ENCODE measurements at places on chromosomes 11 and 22. TPM values are rescaled to one million over a fixed set of nuclear protein-coding genes. Genes with fewer than 3 reads are reported as not detected.

Gene MS4A13
- not detected for total RNA-seq

DNA sequence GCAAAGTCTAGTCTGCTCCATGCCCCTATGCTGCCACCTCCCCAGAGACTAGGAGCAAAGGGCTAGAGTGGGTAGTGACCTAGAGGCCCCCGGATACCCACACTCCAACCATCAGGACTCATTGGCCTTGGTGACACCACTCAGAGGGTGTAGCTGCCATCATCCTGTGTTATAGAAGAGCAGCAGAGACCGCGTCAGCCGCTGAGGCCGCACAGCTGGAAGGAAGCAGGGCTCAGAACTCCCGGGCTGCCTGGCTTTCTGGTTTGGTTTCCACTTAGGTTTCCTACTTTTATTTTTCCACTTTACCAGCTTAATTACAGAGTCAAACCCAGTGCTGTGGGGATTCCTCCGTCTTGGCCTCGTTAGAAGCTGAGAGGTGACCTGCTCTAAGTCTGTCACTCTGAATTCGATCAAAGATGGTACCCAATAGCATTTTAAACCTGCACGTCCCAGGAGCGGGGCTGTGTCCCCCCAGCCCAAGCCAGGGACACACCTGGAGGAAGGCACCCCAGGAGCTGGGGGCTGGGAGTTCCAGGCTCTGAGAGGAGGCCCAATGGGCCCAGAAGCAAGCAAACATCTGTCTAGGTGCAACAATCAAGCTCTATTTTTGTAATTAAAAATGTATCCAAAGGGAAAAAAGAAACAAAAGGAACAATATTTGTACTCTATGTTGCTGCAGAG lies 2.1 kb upstream of the CDKN1C start:
- DNase-seq = no peak

DNA sequence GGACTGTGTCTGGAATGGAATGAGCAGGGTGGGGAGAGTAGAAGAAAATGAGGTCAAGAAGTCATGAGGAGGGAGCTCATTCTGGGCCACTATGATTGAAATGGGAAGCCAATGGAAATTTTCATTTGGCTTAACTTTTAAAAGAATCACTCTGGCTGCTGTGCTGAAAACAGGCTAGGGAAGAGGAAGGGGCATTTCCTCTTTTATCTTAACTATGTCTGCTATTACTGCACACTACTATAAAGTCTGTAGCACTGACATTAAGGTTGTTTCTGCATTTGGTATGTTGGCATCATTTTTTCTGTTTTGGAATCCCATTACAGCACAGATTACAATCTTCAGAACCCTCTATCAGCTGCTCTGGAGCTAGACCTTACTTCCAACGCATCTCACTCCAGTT lies 8.2 kb downstream of the PATL1 start:
- no peak for DNase-seq

- DNase-seq = no peak
These were observed 8.9 kb downstream of the IL18BP start for GRCh38 chr11:72007587-72007986.

Gene KDM4D
- 0.89 TPM for total RNA-seq

- DNase-seq = no peak
These were observed 12.3 kb upstream of the ALX4 start for GRCh38 chr11:44322243-44322642.

Gene KCNK7
- total RNA-seq = 0.31 TPM

DNA sequence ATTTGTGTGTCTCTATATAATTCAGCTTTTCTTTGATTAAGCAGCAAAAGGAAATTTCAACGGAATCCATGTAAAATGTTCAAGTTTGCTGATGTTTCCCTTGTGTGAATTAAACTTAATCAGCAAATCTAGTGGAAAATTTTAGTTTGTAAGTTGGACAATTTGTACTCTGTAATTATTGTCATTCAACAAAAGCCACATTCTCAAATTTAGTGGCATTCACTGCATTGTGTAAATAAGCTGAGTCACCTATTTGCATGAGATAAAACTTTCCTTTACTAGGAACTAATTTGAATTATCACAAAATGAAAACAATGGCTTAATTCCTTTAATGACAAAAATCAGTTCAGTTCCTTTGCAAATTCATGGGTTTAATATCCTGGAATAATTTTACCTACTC lies 784.2 kb upstream of the CCDC179 start:
- DNase-seq = no peak

Gene CBLIF
- not detected for total RNA-seq

DNA sequence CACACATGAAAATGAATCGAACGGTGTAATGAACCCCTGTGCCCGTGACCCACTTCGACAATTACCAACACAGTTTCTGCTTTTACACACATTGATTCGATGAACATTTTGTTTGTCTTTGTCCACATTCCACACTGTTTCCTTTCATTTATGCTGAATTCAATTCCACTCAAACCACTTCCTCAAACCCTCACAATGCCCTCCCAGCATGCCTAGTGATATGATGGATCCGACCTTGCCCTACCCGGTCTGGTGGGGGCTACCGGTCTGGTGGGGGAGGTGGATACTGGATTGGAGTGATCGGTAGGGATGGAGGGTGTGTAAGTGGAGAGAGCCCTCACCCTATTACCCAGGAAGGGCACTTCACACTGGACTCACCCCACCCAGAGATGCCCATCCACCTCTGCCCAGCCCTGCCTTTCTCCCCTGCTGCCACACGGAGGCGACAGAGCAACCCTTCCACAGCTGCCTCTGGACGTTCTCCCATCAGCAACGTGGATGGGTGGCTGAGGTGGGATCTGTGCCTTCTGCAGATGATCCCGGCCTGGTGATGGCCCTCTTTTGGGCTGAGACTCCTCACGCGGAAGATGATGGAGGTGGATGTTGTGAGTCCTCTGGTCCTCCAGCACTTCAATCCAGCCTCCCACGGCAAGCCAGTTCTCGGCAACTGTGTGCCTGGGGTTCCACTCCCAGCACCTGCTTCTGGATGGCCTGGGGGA lies 33.0 kb upstream of the P2RY2 start:
- peak; percentile 78 for DNase-seq

Gene OR4D10
- total RNA-seq = not detected

GRCh38 chr11:132639986-132640385 lies 892.3 kb downstream of the OPCML start:
- no peak for DNase-seq

Gene OR8D4
- total RNA-seq = not detected

DNA sequence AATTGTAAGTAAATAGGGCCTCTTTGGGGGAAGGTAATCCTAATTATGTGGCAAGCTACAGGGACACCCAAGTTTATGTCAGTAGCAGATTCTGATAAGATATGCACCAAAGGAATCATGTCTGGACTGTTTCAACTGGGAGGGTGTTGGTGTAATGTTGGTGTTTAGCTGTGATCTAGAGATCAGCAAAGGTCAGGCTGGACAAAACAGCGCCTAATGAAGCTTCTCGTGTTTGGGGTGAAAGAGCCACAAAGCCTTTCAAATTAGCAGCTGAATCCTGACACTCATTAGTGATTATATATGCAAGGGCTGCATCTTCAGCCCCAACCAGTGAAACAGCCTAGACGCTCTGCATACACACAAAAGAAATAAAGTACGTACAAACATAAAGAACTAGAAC lies 106.3 kb downstream of the MPPED2 start:
- no peak for DNase-seq

Gene OR2AG1
- not detected for total RNA-seq

Gene SLC16A8
- total RNA-seq = not detected

- DNase-seq = no peak
These were observed 55.1 kb downstream of the NOX4 start for GRCh38 chr11:89436071-89436470.

Gene MPZL3
- total RNA-seq = 1.1 TPM

Gene CCT8L2
- not detected for total RNA-seq

Gene GGTLC2
- not detected for total RNA-seq

GRCh38 chr22:20957102-20957682 lies 9.9 kb upstream of the AIFM3 start:
- no peak for DNase-seq

Gene TMEM86A
- 4.8 TPM for total RNA-seq

DNA sequence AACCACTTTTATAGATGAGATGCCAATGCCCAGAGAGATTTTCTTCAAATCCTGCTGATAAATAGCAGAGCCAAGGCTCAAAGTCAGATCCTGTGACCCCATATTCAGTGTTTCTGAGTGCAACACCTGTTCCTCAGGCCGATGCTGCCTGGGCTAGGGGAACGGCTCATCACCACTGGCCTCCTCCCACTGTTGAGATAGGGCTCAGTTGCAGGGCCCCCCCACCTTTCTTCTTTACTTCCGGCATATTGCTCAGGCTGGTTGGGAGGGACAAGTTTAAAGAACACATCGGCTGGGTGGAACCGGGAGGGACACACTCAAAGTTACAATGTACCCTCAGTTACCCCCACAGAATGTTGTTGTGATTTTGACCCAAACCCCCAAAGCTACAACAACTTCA lies 88.3 kb upstream of the CRTAM start:
- no peak for DNase-seq

DNA sequence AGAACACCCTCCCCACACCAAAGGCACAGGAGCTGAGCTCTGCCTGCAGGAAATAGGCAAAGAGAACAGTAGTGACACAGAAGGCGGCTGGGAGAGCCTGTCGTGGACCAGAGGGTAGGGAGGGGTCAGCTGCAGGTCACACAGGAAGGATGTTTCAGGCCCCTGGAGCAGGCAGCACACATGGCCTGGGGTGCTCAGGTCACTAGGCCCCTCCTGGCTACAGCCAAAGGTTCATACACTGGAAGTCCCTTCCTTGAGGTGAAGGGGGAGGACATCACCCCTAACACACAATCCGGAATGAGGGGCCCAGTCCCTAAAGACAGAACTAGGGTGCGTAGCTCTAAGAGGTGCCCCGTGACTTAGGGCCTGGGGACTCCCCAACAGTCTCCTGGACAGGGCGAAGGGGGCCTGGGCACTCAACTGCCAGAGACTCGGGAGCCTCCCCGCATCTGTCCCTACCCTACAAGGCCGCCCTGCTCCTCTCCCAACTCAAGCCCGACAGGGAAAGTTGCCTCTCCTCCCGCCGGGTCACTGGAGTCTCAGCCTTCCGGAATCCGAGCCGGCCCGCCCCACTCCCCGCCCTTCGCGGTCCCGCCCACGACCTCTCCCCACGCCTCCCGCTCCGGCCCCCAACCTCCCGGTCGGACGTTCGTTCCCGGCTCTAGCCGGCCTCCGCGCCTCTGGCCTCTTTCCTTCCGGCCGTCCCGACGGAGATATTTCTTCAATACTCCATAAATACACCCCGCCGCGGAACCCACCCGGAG lies at the start of gene CYB5R2:
Gene CYB5R2 (minus strand): TSS at position 541 of the 764 bp plus-strand sequence. CDS start 675 bp downstream, outside the sequence.
- DNase-seq = peak; percentile 79

DNA sequence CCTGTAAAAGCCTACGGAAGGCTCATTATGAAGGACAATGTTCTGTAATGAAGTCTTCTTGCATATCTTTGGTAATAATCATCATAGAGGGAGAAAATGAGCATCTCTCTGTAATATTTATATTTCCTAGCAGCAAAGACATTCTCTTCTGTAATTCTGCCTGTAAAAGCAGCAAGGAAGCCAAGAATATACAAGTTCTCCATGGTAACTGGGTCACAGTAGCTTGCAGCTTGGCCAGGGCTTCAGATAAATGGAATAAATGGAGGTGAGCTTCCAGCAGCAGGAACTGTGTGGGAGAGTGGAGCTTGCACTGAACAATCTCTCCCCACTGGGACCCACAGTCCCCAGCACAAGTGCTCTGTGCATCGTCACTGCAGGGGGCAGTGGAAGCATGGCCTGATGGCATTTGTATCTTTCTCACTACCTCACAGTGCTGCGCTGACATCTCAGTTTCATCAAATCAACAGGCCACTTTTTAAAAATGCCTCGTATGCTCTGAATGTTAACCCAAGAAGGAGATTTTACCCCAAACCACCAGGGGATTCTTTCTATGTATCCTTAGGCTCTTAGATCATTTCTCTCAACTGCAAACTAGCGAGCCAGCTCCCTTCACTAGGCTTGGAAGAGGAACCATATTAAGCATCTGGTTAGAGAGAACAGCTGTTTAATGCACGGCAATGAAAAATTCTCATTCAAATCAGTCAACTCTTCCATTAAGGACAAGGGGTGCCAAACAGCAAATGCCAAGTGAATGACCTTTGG lies 1059.7 kb downstream of the OPCML start:
- no peak for DNase-seq

Gene DERL3
- 5.8 TPM for total RNA-seq

- no peak for DNase-seq
These were observed 148.8 kb upstream of the ANO5 start for GRCh38 chr11:22044126-22044525.

Gene RAB6A
- 100 TPM for total RNA-seq

GRCh38 chr11:43947003-43947500 lies 4.6 kb downstream of the C11orf96 start:
- peak; percentile 44 for DNase-seq

GRCh38 chr11:104734998-104735397 lies 163.3 kb downstream of the CASP12 start:
- DNase-seq = no peak

- peak; percentile 72 for DNase-seq
These were observed 1.9 kb upstream of the MPZL2 start for GRCh38 chr11:118265954-118266353.

DNA sequence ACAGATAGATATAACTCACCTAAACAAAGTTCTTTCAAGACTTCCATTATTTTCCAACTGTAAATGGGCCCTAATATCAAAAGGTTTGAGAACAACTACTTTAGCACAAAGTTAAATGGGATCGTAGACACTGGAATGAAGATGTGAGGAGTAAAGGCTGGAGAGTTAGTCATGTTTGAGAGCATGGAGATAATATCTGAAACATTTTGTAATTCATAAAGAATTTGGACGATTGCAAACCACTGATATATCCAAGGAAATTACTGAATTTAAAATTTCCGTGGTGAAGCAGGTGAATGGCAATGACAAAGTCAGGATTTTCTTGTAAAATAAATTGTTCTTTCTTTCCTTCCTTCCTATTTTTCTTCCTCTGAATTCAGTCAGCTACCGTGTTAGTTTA lies 564.9 kb downstream of the CNTN5 start:
- no peak for DNase-seq

GRCh38 chr11:73216465-73216864 lies 1.6 kb upstream of the P2RY2 start:
- DNase-seq = no peak

DNA sequence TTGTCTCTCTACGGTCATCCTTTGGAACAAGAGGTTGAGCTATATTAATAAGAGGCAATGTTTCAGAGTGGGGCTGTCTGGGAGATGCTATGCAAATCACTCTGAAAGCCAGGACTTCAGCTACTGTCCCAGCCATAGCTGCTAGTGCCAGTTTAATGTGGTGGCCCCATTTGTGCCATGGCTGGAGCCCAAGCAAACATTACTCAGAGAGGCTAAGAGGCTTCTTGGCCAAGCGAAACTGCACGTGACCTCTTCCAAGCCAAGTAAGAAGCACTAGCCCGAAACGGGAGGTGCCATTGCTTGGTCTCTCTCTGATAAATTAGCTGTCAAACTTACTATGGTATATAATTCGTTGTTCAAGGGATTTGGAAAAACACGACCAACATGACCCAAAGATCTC lies 50.4 kb upstream of the TBCEL start:
- no peak for DNase-seq

DNA sequence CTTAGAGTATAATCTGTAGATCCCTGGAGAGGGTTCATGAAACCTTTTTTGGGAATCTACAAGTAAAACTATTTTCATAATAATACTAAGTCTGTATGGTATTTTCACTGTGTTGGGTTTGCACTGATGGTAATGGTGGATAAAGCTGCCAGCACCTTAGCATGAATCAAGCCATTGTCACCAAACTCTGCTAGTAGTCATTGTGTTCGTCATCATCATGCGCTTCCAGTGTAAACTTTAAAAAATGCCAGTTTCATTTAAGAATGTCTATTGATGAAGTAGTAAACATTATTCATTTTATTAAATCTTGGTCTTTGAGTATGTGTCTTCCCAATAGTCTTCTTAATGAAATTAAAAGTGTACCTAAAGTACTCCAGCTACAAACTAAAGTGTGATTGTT lies 15.0 kb downstream of the ALKBH3 start:
- no peak for DNase-seq

Gene REXO2
- 92.7 TPM for total RNA-seq

Data from left cardiac atrium (tissue), 4 donors.